KBM-7 (cell line): ENCODE measurements at places on chromosomes 5 and 9.

DNA sequence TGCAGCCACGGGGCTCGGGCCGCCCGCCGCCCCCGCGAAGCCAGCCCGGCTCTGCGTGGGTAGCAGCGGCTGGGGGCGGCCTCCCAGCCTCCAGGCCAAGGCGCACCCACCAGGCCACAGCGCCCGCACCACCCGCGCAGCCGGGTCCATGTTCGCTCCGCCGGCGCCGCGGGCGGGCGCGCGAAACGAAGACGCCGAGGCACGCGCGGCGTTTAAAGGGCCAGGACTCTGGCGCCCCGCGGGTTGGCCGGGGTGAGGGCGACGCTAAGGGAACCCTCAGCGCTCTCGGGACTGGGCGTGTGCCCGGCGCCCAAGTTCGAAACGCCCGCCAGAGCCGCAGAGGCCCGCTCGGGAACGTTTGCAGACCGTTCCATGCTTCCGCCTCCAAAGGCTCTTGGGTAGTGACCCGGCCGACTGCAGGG is at the start of gene PTGES2:
Gene PTGES2 (minus strand): TSS at position 162 of the 422 bp plus-strand sequence. CDS start 12 bp downstream, at position 150.
- peak; percentile 83 for DNase-seq

DNA sequence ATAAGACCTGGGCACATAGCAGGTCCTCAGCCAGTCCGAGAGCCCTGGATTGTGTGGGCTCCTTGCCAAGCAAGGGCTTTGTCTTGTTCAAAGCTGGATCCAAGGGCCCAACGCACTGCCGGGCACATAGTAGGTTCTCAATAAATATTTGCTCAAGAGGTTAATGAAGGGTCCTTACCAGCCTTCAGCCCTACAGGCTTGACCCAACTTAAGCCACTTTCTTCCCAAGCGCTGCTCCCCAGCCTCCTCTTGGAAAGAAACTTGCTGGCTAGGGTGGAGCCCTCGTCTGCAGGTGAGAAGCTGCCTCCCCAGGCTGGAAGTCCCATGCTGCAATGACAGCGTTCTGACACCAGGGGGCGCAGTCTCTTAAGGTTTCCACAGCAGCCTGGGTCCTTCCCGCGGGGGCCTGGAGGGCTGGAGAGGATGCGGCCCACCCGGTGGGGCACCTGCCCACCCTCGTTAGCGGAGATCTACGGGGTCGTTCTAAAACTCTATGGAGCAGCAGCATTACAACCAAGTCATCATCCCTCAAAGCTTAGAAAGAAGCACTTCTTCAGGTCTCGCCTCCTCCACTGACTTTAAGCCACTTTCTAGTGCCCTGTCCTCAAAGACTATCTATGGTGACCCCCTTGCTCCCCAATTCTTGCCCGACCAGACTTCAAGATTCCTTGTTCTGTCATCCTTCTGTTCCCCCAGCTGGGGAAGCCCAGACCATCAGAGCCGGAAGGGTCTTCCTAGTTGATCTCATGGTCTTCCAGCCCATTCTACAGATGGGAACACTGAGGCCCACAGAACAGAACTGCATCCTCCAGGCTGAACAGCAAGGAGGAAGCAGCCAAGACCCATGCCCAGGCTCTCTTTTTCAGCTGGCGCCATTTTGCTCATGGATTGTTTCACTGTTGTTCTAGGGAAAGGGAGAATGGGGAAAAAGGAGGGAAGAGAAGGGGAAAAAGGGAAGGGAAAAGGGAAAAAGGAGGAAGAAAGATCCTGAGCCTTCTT is 115.4 kb downstream of the LHX2 start:
- DNase-seq, result peak; percentile 82

GRCh38 chr5:178993955-178994579 is 1.1 kb downstream of the GRM6 start:
- DNase-seq, result no peak

- DNase-seq, result no peak
These were observed 48.9 kb upstream of the TDRD7 start for GRCh38 chr9:97362777-97363545.

GRCh38 chr9:121844098-121844497 is 192.7 kb downstream of the DAB2IP start:
- DNase-seq, result no peak

DNA sequence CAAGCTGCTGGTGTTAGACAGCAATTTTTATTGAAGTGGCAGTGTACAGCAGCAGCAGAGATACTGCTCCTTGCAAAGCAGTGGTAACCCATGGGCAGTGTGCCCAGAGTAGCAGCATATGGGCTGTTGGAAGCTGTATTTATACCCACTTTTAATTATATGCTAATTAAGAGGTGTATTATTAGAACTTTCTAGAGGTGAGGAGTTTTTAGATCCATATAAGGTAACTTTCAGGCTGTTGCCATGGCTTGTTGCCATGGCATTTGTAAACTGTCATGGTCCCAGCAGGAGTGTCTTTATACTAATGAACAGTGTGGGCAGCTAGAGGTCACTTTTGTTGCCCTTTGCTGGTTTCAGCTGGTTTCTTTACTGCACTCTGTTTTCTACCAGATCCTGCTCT is 3.7 kb upstream of the PJA2 start:
- peak; percentile 22 for DNase-seq

- DNase-seq, result no peak
These were observed 544 bp downstream of the FNBP1 start for GRCh38 chr9:130042406-130042884.

DNA sequence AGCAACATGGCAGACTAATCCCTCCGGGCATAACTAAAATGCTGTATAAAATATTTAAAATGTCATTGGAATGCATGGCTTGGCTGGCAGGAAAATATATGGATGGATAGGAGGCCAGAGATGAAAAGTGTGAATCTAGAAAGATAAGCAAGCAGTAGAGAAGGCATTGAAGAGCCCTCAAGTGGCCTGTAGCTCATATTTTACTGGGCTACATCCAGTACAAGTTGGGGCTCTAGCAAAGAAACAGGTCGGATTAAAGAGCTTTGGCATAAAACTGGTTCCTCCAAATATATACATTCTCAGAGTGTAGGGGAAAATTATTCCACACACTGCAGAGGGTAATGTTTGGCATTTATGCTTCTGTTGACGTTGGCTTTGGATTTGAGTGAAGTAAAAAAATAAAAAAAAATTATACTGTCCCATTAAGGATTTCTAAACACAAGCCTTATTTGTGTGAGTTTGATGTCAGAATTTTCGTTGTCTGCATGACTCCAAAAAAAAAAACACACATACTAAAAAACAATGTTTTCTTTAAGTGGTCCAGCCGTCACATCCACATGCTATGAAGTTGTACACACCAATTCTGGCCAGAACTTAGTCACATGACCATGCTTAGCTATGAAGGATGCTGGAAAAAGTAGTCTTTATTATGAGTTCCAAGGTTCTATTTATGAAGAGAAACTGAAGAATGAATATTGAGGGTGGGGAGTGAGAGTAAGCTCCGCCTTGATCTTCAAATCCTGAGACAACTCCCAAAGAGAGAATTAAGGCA is 147.0 kb downstream of the TLE1 start:
- DNase-seq, result no peak

- DNase-seq, result no peak
These were observed 36.6 kb downstream of the PPARGC1B start for GRCh38 chr5:149766460-149767280.

- DNase-seq, result no peak
These were observed 64.2 kb upstream of the STK32A start for GRCh38 chr5:147170603-147171002.

- no peak for DNase-seq
These were observed 25.8 kb downstream of the THBS4 start for GRCh38 chr5:80060966-80061365.

DNA sequence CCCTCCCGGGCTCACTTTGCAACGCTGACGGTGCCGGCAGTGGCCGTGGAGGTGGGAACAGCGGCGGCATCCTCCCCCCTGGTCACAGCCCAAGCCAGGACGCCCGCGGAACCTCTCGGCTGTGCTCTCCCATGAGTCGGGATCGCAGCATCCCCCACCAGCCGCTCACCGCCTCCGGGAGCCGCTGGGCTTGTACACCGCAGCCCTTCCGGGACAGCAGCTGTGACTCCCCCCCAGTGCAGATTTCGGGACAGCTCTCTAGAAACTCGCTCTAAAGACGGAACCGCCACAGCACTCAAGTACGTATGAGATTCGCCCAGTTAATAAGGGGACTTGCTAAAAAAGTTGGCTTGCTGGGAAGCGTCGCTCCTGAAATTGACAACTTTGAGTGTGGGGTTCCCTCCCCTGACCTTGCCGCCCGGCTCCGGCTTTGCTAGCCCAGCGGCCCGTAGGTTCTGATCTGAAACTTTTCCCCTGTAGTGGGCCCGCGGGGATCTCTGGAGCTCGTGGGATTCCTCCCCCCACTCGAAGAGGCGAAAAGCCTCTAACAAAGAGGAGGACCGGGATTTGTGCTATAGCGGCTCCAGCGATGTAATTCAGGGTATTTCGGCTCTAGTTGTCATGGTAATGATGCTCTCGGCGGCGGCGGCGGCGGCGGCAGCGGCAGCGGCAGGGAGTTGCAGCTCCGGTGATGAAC is 572 bp downstream of the NR4A3 start:
- DNase-seq, result no peak

- no peak for DNase-seq
These were observed 23.2 kb upstream of the GRHPR start for GRCh38 chr9:37399336-37399735.

- DNase-seq, result no peak
These were observed 3.0 kb downstream of the FEM1C start for GRCh38 chr5:115541611-115542010.

GRCh38 chr5:83900306-83900705 is 179.7 kb upstream of the HAPLN1 start:
- no peak for DNase-seq

DNA sequence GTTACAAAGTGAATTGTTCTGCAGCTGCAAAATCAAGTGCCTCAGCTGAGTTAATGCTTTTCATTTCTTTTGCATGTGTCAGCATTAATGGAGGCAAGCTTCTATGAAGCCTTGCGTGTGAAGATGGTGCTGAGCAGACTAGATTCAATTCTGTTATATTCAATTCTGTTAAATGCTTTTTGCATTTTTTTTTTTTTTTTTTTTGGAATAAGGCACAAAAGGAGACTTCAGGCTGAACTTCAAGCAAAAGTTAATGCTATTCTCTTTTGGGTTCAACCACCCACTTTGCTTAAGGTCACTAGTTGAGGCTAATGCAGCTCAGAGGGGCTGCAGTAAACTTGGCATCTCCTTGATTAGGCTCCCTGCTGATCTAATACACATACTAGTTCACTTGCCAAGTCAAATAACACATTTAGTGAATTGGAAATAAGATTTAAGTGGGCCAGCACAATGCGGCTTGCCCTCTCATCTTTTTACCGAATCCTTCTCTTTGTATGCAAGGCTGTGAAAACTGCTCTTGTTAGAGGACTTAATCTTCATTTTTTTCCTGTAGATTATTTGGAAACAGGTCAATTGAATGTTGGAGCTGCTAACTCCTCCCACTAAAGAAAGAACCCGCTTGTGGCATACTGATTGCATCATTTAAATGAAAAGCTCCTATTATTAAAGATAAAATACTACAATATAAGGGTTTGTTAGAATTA is 1020.2 kb downstream of the NR2F1-AS1 start:
- no peak for DNase-seq

DNA sequence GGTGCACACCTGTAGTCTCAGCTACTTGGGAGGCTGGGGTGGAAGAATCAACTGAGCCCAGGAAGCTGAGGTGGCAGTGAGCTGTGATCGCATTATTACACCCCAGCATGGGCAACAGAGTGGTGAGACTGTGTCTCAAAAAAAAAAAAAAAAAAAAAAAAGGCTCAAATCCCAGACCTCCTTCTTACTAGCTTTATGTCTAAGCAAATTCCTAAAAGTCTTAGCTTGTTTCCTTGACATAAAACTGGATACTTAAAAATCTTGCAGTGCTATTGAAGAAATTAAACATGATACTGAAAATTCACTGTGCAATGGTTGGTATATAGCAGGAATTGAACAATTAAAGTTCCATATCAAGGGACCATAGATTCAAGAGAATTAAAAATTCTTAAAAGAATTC is 45.0 kb downstream of the PCDHGC5 start:
- DNase-seq, result no peak

- no peak for DNase-seq
These were observed 13.5 kb downstream of the C5orf46 start for GRCh38 chr5:147892696-147893296.

- DNase-seq, result no peak
These were observed 14.7 kb upstream of the RIC1 start for GRCh38 chr9:5614192-5614591.

DNA sequence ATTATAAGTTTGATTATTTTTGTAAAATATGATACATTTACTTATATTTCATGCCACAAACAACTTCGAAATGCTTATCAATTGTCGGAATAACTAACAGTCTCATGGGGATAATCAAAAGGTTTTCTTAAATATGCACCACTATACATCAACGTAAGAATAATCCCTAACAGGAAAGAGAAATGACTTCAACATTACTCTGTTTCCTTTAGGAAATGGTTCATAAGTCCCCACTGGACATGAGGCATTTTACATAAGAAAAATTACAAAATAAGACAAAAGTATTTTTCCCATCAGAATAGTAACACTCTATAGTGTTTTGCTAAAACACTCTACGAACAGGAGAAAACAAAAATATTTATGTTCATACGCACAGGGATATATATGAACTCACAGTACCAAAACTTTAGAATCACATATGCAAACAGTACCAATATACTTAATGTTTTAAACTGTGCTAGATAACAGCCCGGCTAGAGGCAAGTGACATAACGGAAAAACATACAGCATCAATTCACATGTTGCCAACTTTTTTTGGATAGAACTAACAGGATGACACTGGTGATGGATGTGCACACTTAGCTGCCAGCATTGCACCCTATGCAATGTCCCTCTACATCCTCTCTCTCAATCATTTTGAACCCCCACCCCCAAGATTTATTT is 120.5 kb downstream of the NFIB start:
- no peak for DNase-seq

GRCh38 chr5:127961006-127961762 is 122.4 kb upstream of the SLC12A2 start:
- no peak for DNase-seq
